Ureter (tissue), 1 donor: ENCODE measurements at places on chromosomes 5 and 9.

- DNase-seq = no peak
Observed at GRCh38 chr5:143222287-143223231, 180.9 kb downstream of the NR3C1 start.

DNA sequence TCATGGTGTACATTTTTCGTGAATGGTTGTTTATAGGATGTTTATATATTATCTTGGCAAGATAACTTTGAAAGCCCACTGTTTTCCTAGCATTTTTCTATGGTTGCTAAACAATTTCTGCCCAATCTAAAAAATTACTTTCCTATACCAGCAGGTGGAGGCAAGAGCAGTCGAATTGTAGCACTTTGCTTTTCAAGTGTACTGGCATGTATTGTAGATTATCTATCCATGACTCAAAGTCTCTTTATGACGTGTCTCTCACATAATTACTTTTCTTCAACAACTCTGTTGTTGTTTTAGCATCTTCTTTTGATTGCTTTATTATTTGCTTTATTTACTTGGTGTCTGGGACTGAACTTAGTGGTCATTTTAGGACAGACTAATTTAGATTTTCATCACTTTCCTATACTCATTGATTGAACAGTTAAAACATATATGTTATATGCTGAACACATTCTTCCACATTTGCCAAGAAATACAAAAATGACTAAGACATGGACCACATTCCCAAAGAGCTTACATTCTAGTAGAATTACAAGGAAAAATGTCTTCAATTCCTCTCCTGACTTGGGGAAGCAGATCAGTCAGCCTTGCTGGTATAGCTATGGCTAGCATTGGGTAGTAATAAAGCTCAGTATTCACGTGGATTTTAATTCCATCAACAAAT is 20.7 kb downstream of the NLN start:
- DNase-seq = no peak

GRCh38 chr9:2837915-2838314 is 6.0 kb downstream of the PUM3 start:
- DNase-seq = no peak

DNA sequence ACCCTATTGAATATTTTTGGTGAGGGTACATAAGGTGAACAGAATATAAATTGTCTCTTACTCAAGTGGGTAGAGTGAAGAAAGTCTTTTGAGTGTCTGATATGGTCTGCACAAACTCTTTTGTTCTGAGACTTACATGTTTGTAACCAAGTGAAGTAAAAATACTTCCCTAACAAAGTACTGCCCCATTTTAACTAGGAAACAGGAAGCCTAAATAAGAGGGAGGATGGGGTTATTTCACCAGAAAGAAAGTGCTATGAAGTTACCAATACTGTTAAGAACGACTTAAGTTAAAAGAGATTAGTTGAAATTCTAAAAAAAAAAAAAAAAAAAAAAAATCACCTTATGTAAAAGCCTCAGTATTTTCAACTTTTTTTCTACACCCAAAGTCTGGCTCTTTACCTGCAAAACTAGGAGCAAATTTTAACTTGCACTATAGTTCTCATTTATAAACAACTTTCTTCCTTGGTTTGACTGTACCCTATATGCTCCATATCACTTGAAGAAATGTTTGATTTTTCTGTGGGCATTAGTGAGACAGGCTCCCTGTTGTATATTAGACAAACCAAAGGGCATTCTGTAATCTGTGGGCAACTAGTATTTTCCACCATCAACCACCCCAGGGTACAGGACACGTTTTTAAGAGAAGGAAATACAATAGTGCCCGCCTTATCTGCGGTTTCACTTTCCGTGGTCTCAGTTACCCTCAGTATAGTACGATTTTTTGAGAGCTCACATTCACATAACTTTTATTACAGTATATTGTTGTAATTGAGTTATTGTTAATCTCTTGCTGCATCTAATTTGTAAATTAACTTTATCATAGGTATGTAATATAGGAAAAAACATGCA is 127.7 kb downstream of the NR3C1 start:
- no peak for DNase-seq

GRCh38 chr9:129355631-129356030 is 177.6 kb upstream of the IER5L start:
- no peak for DNase-seq

GRCh38 chr5:172858511-172858989 is 24.5 kb downstream of the ERGIC1 start:
- no peak for DNase-seq
